ENCODE measurements at places on chromosomes 4 and X.

DNA sequence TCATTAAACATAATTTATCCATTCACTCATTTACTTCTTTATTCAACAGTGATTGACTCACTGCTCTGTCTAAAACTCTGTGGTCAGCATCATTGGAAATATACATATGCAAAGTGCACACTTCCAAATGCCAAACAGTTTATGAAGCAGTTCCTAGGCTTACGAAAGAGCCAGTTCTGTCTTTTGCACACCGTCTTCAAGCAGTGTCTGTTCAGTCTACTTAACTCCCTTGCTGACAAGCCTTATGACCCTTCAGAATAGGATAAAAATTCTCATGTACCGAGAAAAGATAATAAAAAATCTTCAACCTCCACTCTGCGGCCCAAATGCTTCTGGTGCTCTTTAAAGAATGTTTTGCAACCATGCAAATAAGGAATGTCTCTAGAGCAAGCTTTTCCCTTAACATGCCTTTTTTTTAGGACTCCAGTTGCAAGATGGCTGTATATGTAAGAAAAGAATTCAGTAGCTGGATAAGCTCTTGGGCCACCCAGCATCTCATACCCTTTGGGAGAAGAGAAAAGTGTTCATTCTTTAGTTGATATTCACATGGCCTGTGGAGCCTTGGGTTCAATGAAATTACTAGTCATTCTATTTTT lies 1037.0 kb upstream of the SLIT2 start:
- no peak for DNase-seq

DNA sequence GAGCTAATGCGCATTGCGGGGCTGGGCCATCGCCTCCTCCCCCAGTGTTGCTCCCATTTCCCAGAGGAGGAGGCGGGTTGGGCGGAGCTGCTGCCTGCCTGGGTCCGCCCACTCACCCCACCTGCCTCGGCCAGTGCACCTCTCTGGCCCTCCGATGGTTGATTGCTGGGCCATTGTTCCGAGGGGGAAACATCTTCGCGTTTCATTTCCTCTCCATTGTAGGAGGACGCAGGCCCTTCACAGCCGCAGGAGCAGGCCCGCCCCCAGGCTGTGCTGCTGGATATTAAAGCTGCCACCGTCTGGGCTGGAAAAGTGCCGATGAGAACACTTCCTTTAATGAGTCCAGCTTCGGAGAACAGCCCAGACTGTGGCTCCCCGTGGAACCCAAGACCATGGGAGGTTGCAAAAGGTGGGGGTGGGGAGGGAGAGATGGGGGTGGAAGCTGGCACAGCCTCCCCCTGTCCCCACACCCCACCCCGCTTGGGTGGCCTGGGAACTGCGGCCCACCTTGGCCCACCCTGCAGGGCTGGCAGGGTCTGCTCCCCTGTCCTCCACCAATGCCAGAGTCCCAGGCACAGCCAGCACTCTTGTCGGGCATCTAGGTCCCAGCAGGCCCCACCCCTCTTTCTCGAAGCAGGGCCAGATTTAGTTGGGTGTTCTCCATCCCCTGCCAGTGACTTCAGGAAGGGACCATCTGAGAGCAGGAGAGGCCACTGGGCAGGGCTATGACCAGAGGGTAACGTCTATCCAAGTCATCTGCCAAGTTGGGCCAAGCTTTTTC lies 96.6 kb downstream of the ADRA2C start:
- DNase-seq, result no peak

GRCh38 chr4:16294455-16294854 lies 68.2 kb upstream of the TAPT1 start:
- no peak for DNase-seq

GRCh38 chrX:84168574-84168973 lies 19.4 kb downstream of the RPS6KA6 start:
- DNase-seq, result no peak

DNA sequence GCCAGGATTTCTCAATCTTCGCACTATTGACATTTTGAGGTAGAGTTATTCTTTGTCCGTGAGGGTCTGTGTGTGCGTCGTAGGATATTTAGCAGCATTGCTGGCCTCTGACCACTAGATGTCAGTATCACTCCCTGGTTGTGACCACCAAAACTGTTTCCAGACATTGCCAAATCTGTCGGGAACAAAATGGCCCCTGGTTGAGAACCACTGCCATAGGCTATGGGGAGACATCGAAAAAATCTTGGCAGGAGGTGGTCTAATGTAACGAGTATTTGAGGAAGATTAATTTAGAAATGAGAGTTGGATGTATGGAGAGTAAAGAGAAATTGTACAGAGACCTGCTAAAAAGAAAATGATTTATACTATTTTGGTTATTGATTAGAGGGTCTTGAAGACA lies 108.4 kb downstream of the DOCK11 start:
- DNase-seq, result no peak

DNA sequence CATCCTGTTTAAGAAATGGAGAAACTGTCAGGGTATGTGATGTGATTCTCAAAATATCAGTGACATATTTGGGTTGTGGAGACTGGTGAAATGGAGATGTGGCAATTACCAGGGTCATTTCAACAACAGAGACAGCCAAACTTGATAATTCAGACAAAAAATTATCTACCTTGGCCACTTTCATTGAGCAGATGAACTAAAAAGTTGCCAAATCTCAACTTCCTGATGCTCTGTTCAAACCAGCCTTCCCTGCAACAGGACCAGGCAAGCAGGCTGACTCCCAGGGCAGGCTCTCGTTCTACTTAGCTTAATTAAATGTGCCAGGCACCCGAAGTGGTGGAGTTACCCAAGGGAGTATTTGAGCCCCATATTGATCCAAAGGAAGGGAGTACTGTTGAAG lies 199.6 kb downstream of the AFF2 start:
- no peak for DNase-seq

DNA sequence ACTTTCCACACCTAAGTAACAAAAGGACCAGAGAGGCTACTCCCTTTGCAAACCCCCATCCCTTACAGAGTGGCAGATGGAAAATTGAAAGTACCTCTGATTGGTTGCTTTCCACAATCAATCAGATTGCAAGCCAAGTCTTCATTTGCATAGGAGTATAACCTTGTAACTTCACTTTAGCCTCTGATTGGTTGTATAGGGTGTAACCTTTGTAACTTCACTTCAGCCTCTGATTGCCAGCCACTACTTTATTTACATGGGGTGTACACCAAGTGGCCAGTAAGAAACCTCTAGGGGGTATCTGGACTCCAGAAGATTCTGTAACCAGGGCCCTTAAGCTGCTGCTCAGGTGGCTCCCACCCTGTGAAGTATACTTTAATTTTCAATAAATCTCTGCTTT lies 48.6 kb downstream of the GPC4 start:
- no peak for DNase-seq

- no peak for DNase-seq
Observed at GRCh38 chrX:77930581-77930980, 20.1 kb downstream of the ATP7A start.

GRCh38 chrX:110847334-110847733 lies 51.7 kb upstream of the CHRDL1 start:
- DNase-seq, result no peak

DNA sequence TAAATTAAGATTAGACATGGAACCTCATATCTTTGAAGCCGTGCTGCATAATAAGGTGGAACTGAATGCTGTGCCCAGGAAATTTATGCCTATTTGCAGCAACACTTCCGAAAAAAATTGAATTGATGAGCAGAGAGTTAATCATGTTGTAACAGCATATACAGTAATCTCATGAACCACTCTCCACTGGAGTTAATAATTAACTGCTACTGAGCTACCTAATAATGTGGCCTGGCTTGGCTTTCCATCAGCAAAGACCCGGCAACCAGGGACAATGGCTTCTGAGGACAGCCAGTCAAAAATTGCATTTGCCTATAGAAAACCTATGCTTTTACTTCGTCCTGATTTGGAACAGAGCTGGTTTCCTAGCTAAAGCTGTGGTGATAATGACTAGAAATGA lies 63.8 kb upstream of the GATB start:
- no peak for DNase-seq

DNA sequence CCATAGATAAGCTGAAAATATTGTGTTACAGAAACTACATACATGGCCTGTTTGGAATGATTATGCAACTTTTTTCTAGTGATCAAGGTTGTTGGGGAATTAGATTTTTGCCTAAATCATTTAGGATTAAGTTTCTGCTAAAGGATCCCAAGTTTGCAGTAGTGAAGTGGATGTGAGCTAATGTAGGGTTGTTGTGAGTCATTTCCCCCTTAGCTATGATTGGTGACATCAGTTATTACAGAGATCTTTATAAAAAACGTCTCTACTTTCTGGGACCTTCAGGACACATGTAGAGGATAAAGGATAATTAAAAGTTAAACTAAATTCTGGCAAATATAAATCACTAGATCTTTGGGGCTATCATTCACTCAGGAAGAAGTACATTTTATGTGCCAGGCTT lies 133.3 kb downstream of the GATB start:
- DNase-seq, result no peak

Data from activated CD4-positive, CD25-positive, alpha-beta regulatory T cell (primary cell).